ENCODE measurements at places on chromosomes 13 and 19. TPM values are rescaled to one million over a fixed set of nuclear protein-coding genes. Genes with fewer than 3 reads are reported as not detected.

SELENOV gene
- total RNA-seq: not detected

- DNase-seq: no peak
These were observed 363.1 kb downstream of the FGF14 start for GRCh38 chr13:102038787-102039186.

GRCh38 chr13:39415008-39415802 is 187.8 kb downstream of the LHFPL6 start:
- DNase-seq: no peak

OR7D2 gene
- total RNA-seq: 0.08 TPM

Measured in activated CD4-positive, alpha-beta memory T cell treated with anti-CD3 and anti-CD28 coated beads, Interleukin-2, amount 10 ng/mL, durations not matched to agents 7 days and 5 days (primary cell).